ENCODE measurements at places on chromosomes 12 and 14.

- peak; percentile 24 for DNase-seq
These were observed 143.4 kb downstream of the KCNK10 start for GRCh38 chr14:88179716-88180115.

GRCh38 chr12:51593539-51593938 lies 2.5 kb downstream of the SCN8A start:
- peak; percentile 29 for DNase-seq

- DNase-seq = no peak
These were observed 308.2 kb downstream of the EMP1 start for GRCh38 chr12:13504736-13505135.

GRCh38 chr12:53953831-53954693 lies 641 bp upstream of the HOXC12 start:
- peak; percentile 30 for DNase-seq

DNA sequence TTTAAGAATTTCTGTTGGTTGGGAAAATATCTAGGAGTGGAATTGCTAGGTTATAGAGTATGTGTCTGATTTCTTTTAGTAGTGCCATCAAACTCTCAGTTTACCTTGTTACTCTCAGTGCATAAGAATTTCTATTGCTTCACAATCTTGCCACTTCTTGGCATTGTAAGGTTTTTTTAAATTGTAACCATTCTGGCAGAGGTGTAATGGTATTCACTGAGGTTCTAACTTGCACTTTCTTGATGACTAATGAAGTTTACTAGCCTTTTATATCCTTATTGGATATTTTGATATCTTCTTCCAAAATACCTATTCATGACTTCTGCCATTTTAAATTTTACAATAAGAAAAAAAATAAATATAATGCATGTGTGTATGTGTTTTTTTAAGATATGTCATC lies 478.0 kb downstream of the NAV3 start:
- no peak for DNase-seq

GRCh38 chr12:63028951-63029350 lies 94.0 kb upstream of the PPM1H start:
- no peak for DNase-seq

DNA sequence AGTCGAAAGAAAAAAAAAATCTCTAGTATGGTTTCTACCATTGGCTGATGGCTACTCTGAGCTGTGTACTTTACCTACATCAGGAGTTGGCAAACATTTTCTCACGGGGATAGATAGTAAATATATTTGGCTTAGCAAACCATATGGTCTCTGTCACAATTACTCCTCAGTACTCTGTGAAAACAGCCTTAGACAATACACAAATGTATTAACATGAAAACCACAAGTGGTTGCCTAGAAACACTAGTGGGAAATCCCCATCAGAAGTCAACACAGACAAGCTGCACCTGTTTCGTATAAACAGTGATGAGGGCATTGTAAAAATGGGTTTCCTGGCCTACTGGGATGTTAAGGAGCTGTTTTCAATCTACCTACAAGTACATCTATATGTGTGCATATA lies 84.6 kb upstream of the NAV3 start:
- peak; percentile 47 for DNase-seq

DNA sequence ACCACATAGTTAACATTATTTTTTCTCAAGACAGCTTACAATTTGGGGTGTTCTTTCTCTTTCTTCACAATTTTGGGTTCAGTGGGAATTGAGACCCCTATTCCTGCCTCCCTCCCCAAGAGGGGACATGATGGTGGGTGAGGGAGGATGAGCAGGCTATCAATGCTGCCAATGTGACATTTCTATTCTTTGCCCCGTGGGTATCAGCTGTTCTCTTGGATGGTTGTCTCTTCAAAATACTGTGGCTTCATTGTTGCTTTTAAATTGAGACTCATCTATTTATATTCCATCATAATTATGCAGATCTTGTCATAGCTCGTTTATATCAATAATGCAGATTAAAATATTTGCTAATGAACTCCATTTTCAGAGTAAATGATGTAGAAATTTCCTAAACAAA lies 56.5 kb upstream of the ANO4 start:
- DNase-seq = no peak

- DNase-seq = no peak
These were observed 36.4 kb upstream of the SMOC1 start for GRCh38 chr14:69842686-69843420.

GRCh38 chr12:92574911-92575570 lies 127.7 kb upstream of the PLEKHG7 start:
- no peak for DNase-seq

DNA sequence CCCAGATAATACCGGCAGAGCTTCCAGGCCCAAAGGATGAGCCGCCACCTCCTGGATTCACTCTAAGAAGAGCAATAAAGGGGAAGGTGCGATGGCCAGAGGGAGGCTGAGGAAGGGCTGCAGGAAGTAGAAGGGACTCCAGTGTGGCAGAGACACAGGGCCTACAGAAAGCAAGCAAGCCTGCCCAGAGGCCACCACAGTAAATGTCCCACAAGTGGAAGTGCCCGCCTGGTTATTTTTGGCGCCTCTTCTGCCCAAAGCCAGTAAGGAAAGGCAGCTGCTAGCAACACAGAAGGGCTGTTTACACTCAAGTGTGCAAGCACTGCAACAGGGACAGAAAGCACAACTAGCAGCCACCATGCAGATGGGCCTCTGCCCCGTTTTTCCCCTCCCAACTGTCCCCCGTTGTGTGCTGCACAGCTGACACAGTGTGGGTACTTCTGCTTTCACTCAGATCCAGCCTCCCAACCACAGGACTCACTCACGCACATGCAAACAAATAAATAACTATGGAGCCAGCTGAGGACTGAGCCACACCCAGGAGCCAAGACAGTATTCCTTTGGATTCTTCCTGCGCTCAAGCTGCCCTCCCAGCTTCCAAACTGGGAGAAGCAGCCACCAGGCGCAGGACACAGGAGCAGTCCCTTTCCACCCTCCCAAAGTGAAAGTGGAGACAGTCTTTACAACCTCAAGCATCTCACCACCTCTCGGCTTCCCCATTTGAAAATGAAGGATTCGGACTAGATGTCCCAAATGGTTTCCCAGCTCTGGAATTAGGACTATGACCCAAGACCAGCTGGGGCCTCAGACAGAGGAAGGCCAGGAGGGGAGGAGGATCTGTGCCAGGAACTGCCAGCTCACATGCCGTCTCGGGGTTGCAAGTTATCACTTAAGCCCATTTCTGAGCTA lies 40.0 kb upstream of the PNMA1 start:
- DNase-seq = peak; percentile 89

DNA sequence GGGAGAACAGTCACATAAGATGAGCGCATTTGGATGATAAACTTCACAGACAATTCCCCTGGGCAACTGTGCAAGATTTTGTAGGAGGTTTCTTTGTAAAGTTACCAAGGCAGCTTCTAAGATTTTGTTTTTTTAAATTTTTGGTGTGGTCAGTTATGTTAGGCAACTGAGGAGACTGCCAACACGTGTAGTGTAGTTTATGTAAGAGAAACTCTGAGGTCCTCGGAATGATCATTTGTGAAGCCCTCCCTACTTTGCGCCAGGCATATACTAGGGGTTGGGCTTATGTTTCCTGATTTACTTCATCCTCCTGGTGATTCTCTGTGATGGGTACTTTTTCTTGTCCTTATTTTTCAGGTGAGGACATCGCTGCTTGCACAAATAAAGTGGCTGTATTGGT lies 433.6 kb downstream of the TMEM132D start:
- DNase-seq = no peak

GRCh38 chr12:124993626-124994436 lies at the start of gene BRI3BP:
Gene BRI3BP (plus strand): TSS chr12:124993645. CDS start chr12:124993791, 146 bp downstream.
- peak; percentile 88 for DNase-seq

DNA sequence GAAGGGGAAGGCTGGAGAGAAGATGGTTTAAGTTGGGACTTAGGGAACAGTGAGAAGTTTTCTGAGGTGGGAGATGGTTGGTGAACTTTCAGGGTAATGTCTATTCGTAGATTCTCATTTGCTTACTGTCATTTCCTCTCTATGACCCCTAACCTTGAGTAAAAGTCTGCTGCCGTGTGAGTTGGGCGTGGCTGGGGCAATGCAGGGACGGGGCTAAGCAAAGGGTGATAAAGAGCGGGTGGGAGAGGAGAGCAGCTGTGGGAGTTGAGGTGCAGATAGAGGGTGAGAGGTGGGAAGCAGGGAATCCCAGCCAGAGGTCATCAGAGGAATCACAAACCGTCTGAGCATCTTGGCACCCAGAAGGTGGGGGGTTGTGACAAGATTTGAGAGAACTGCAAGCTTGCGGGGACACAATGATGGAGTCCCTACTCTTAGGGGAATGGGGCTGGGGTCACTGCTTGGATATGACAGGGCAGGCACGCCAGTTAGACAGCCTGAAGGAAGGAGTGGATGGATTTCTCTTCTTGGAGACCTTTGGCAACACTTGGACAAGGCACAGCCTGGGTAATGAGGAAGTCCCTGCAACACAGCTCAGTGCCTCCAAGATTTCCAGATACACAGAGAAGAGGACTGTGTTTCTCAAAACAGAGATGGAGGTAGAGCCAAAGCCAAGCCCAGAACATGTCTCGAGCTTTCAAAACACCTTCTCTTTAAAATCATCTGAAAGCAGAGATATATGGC lies 45.9 kb upstream of the CTDSP2 start:
- DNase-seq = no peak

- DNase-seq = no peak
These were observed 79.9 kb downstream of the PHLDA1 start for GRCh38 chr12:75951399-75952278.

- DNase-seq = no peak
These were observed 15.9 kb downstream of the GOLGA3 start for GRCh38 chr12:132812631-132813305.

DNA sequence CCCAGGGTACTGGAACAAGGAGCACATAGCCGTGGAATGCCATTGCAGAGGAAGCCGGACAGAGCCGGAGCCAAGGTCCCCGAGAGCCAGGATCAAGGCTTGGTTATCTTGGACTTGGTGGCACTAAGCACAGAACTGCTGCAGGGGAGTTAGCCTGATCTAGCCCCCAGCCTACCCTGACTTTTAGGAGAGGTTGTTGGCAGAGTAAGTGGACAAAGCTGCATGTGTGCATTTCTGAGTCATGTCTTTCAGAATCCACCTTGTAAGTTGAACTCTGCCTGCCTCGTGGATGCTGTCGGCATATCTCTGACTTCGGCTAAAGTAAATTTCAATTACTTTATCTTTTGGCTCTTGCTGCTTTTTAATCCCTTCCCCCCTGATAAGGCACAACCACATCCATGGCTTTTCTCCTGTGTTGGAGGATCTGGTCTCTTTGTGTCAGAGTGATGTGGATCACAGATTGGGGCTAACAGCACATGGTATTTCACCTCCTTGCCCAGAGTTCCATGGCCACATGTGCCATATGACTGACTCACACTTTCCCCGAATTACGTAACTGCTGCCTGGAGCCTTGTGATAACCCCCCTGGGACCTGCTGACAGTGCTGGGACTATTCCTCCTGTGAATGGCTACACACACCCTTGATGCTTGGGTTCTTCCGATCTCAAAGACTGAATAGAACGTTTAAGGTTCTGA lies 240.3 kb downstream of the EMP1 start:
- DNase-seq = no peak

GRCh38 chr14:85175556-85175955 lies 354.4 kb upstream of the FLRT2 start:
- DNase-seq = no peak

- no peak for DNase-seq
These were observed 894.9 kb downstream of the VRK1 start for GRCh38 chr14:97692084-97692483.

DNA sequence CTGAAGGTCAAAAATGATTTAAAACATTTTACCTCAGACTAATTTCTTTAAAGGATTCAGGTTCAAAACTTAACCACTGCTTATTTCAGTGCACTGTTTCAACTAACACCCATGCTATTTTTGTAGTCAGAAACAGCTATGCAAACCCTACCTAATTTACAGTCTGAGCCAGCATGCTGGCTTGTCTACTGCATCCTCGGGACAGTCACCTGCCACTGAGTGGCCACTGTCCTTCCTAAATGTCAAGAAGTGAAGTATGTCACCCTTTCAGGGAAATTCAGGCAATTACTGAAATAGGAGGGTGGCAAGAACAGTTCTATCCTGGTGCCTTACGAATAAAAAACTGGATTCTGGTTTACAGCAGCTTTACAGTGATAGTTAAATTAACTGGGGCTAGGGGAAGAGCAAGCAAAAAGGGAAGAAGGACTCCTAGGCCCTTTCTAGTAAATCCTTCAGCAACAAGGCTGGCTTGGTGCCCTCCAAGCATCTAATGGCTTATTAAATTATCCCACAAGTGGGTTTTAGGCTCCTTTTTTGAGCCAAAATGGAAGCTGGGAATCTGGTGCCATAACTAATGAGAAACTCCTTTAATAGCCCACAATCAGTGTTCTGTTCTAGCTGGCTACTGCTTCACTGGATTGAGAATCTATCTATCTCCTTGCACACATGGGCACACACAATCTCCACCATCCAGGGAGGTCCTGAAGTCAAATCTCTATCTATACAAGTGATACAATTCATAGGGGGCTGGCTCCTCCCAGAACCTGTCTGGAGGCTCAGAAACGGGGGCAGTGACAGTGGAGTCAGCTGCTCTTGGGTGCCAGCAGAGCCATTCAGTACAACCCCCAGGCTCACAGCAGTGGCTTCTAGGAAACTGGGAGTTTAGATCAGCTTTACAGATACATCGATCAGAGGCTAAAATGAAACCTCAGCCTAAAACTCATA lies 43.4 kb downstream of the SH2B3 start:
- DNase-seq = peak; percentile 17

- DNase-seq = no peak
These were observed 44.9 kb downstream of the CYP46A1 start for GRCh38 chr14:99728981-99729451.

- no peak for DNase-seq
These were observed 55.4 kb downstream of the SSPN start for GRCh38 chr12:26250801-26251200.

DNA sequence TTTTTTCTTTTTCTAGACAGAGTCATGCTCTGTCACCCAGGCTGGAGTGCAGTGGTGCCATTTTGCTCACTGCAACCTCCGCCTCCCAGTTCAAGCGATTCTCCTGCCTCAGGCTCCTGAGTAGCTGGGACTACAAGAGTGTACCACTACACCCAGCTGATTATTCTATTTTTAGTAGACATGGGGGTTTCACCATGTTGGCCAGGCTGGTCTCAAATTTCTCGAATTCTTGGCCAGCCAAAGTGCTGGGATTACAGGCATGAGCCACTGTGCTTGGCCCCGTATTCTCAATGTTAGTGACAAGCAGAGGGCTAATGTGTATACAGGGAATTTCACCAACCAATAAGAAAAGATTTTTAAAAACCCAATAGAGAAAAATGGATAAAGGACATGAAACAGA lies 8.4 kb downstream of the PLBD2 start:
- DNase-seq = no peak

GRCh38 chr12:67758119-67758518 lies 109.6 kb downstream of the DYRK2 start:
- DNase-seq = peak; percentile 81

Data from B cell (primary cell).